Upper lobe of left lung (tissue), 6 donors: ENCODE measurements at places on chromosomes 13 and 19. TPM values are rescaled to one million over a fixed set of nuclear protein-coding genes. Genes with fewer than 3 reads are reported as not detected.

DNA sequence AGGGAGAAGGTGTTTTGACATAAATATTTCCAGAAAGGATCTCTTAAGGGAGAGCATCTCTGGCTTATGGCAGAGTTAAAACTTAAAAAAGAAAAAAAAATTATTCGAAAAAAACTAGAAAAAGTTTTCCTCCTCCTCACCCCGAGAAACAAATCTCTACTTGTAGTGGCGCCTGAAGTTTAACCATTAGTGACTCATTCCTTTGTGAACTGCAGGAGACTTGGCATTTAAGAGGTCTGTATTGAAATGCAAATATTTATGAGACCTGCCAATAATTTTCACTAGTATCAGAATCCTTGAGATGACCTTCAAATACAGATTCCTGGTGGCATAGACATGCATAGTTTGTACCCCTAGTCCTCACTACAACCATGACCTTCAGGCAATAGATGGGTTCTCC lies 64.9 kb upstream of the MED4 start:
- DNase-seq = no peak

GRCh38 chr19:45556835-45557234 lies 27.8 kb downstream of the OPA3 start:
- DNase-seq = no peak

DNA sequence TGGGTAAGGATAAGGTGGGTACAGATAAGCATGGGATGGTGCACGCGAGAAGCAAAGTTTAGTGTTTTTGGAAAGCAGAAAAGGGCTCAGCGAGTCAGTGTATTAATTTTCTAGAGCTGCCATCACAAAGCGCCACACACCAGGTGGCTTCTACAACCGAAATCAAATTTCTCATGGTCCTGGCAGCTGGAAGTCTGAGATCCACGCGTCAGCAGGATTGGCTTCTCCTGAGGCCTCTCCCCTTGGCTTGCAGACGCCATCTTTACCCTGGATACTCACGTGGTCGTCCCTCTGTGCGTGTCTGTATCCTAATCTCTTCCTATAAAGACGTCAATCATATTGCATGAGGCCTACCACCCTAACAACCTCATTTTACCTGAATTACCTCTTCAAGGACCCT lies 51.5 kb upstream of the USP29 start:
- DNase-seq = no peak

PRTN3 gene
- not detected for total RNA-seq

DLL3 gene
- not detected for total RNA-seq

TLE6 gene
- 6.0 TPM for total RNA-seq

- no peak for DNase-seq
Observed at GRCh38 chr19:46372901-46373490, 26.1 kb downstream of the PPP5C start.

- DNase-seq = no peak
Observed at GRCh38 chr13:82627183-82627582, 1255.1 kb downstream of the SLITRK1 start.

DNA sequence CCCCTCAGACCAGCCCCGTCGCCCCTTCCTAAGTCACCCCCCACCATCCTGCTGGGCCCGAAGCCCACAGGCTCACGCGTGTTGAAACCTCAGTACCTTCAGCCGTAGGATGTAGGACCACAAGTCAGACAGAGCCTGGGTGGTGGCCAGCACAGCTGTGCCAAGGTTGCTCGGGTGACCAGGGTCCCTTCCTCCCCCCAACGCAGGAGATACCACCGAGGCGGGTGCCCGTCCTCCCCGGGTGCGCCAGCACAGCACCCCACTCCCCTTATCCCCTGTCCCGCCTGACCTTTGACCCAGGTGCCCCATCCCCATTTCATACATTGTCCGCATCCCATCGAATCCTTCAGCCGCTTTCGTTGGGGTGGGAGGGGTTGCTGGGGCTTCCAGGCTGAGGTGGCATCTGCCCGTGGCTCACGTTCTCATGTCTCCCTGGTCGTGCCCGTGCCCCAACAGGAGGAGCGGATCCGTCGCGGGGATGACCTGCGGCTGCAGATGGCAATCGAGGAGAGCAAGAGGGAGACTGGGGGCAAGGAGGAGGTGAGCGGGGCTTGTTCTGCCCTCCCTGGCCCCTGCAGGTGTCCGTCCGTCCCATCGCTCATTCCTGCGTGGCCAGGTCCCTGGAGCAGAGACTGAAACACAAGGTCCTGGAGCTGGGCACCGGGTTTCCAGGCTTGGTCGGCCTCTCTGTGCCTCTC lies 14.5 kb downstream of the EPN1 start:
- no peak for DNase-seq

GRCh38 chr13:109389892-109390345 lies 396.5 kb downstream of the IRS2 start:
- no peak for DNase-seq

AMER2 gene
- total RNA-seq = not detected

DNA sequence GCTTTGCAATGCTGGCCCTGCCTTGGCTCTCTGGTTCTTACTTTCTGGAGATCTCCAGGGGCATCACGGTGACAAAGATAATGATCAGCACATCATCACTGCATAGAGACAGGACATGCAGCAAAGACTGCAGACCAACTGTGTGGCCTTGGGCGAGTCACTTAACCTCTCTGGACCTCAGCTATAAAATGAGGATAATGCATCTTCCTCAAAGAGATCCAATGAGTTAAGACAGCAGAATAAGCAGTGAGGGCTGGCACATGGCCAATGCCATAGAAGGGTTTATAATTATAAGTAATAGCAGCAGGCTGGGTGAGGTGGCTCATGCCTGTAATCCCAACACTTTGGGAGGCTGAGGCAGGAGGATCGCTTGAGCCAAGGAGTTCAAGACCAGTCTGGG lies 2.4 kb downstream of the MAG start:
- no peak for DNase-seq

GRCh38 chr19:423691-424466 lies 14.9 kb upstream of the C2CD4C start:
- DNase-seq = no peak

PAF1 gene
- 37.0 TPM for total RNA-seq

EBI3 gene
- total RNA-seq = 7.4 TPM

DNA sequence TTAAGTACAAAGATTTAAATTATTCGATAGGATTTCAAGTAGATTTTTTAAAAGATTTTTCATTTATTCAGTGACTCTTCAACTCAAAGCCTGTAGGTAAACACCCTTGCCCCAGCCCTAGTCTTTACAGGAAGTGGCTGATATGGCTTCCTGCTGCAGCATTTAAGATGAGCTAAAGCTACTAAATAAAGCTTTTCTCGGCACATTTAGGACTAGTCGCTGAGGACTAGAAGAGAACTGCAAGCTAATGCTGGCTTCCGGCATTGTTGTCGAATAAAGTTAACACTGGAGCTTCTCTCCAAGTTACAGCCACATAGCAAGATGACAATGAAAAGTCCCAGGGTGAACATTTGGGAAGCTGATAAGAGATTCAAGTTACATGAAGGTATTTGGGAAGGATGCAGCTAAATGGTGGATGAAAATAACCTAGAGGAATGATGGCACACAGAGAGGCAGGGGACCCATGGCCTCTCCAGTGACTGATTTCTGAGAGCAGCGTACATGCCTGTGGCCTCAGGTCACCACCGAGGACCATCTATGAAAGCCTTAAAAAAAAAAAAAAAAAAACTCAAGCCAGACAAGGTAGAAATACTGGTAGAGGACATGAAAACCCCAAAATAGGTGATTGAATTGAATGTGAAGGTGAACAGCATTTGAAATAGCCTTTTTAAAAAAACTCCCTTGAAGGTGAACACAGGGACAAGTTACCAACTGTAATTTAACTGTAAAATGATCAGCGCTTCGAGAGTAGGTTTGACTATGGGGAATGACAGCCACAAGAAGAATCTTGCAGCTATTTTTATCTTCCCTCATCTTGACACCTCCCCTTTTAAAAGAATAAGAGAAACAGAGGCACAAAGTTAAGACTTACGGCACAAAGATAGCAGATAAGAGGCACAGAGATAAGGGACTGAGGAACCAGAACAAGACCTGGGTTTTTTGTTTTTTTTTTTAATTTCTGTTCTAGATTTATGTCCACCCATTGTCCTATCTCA lies 155.4 kb downstream of the DCT start:
- no peak for DNase-seq

- no peak for DNase-seq
Observed at GRCh38 chr19:27393591-27393990, 1819.4 kb downstream of the UQCRFS1 start.

ZNF823 gene
- total RNA-seq = 22.0 TPM
